ENCODE measurements at places on chromosomes 7 and 10. TPM values are rescaled to one million over a fixed set of nuclear protein-coding genes. Genes with fewer than 3 reads are reported as not detected.
A peak's percentile ranks its signal among the peaks of the same experiment; 100 is the strongest.

DNA sequence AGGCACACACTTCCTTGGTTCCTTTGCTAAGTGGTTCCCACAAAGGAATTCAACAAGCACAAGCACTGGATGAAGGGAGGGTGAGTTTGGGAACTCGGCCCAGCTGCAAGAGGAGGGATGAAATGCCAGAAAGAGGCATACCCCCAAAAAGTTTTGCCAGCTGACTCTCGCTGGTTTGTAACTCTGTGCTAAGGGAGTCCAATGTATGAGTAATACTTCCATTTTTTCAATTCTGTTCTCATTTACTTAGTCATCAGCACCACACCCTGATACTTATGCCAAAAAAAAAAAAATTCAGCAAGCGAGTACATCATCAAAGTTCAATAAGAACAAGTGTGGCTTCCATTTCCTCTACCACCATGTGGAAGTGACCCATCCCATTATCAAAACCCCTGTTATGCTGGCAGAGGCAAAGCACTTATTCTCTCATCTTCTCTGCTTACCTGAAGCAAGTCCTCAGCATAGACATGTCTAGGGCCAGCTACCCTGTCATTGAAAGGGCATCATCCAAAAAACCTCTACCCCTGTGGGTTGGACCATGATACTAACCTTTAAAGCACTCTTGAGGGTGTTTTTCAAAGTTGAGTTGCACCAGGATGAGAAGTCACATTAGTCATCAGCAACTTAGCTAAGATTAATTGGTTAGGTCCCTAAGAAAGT is 6.9 kb upstream of the HYCC1 start:
- DNase-seq = peak; percentile 87
- peak overlapping the region; percentile 41 for H3K4me3 ChIP-seq
- peak overlapping the region; percentile 95 for H3K27ac ChIP-seq
- no peaks in the 10 kb centered on the region for H3K27me3 ChIP-seq

DNA sequence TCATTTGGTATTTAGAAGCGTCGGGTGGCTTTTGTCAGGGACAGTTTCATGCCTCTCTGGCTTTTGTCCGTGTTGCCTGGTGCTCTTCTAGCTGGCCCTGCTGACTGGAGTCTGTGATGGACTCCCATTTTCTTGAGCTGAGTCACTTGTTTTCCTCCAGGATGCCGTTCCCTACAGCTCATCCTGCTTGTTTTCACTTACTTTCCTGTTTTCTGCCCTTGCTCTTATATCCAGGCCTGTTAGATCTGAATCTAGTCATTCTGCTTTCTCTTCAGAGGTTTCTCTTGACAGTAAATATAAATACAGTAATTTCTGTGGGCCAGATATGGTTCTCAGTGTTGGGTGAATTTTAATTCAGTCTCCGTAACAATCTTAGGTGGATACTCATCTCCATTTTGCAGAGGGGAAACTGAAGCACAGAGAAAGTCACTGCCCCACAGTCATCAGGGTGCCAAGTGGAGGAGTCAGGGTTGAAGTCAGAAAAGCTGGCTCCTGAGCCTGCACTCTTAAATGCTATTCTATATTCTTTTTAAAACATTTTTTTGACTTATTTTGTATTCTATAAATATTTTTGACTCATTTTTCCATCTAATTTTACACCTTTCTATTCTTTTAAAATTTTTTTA is 85.4 kb downstream of the CCNY start:
- peak overlapping the region; percentile 37 for H3K4me3 ChIP-seq
- no peaks in the 10 kb centered on the region for H3K27me3 ChIP-seq
- peak overlapping the region; percentile 62 for H3K27ac ChIP-seq
- H3K4me1 ChIP-seq = peaks cover 63% of the 10 kb centered on the region
- peak; percentile 99 for DNase-seq
- H3K36me3 ChIP-seq = peaks cover 3% of the 10 kb centered on the region

DNA sequence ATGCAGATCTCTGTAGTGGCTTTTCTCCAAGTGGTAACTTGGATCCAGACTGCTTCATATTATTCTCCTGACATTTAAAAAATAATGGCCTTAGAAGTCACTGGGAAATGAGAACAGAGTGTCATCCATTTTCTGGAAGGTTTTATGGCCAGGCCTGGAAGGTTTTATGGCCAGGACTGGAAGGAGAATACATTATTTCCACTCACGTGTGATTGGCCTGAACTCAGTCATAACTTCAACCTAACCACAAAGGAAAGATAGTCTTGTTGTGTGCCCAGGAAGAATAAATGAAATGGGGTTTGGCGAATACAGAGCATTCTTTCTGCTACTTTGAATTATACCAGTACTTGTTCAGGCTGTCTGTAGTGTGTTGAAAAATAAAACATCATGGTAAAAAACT is 360.9 kb downstream of the GPAM start:
- no peak for DNase-seq
- no peaks in the 10 kb centered on the region for H3K36me3 ChIP-seq
- no peak overlapping the region for H3K27ac ChIP-seq
- H3K4me1 ChIP-seq = no peaks in the 10 kb centered on the region

- peaks cover 17% of the 10 kb centered on the region for H3K4me1 ChIP-seq
- no peaks in the 10 kb centered on the region for H3K27me3 ChIP-seq
- no peaks in the 10 kb centered on the region for H3K36me3 ChIP-seq
- H3K27ac ChIP-seq = no peak overlapping the region
- peak overlapping the region; percentile 86 for H3K4me3 ChIP-seq
Observed at GRCh38 chr10:21518149-21518640, 7.3 kb downstream of the SKIDA1 start.

GRCh38 chr7:92793656-92794205 is 42.6 kb downstream of the CDK6 start:
- no peaks in the 10 kb centered on the region for H3K27me3 ChIP-seq
- peaks cover 3% of the 10 kb centered on the region for H3K36me3 ChIP-seq
- H3K27ac ChIP-seq = no peak overlapping the region
- H3K4me1 ChIP-seq = peaks cover 5% of the 10 kb centered on the region

DNA sequence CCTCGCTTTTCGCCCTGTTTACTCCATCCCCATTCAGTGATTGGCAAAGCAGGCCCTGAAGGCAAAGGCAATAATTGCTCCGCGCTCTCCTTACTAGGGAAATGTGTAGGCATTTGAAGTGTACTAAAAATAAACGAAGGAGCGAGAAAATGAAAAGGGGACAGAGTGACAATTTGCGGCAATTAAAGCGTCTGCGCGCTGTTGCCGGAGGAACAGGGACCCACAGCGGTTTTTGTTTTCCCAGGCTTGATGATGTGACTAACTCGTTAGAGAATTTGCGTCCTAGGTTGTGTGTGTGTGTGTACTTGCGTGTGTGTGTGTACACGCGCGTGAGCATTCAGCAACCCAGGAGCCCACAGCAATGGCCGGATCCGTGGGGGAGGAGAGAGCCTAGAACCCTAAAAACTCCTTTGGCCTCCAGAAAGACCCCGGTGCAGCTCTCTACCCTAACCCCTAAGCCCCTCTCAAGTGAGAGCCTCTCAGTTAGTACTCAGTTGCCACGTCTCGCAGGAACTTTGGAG is 7.8 kb upstream of the DLX6 start:
- H3K4me1 ChIP-seq = no peaks in the 10 kb centered on the region
- no peak for DNase-seq
- no peaks in the 10 kb centered on the region for H3K36me3 ChIP-seq
- H3K4me3 ChIP-seq = no peak overlapping the region
- peaks cover 28% of the 10 kb centered on the region for H3K27me3 ChIP-seq

Gene ANKRD7
- not detected for total RNA-seq

Data from PC-3 (cell line).